Stimulated activated CD4-positive, alpha-beta T cell treated with anti-CD3 and anti-CD28 coated beads, Interleukin-15, amount 100 ng/mL, for 1 hour (primary cell): ENCODE measurements at places on chromosomes 16 and 17.

DNA sequence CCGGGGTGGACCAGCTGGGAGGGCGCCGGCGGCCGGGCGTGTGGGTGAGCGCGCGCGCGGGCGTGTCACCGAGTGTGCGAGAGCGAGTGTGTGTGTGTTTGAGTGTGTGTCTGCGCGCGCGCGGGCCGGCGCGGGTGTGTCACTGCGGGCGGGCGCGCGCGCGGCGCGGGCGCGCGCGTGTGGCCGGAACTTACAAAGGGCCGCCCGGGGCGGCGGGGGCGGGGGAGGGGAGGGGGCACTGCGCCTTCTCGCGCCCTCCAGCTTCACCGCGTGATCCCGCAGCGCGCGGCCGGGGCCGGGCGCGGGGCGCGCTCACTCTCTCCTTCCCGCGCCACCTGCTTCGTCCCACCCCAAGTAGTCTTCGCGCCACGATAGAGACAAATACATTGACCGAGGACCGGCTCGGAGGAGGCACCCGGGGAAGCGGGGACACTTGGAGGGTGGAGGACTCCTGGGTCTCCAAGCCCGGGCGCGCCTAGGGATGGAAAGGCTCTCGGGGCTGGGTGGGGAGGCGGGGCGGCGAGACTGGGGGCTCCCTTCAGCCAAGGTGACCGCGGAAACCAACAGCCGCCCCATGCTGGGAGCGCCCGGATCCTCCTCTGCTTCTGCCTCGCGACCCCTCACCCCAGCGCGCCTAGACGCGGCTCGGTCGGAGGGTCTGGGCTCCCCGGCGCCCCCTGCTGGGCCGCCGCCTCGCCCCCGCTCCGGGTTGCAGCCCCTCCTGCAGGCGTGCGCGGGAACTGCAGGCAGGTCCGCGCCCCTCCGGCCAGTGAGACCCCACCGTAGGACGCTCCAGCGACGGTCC, at the start of gene SRCIN1:
SRCIN1 (minus strand) TSS at position 112 of the 805 bp plus-strand sequence. CDS start 247 bp downstream, outside the sequence.
- peak; percentile 41 for DNase-seq

DNA sequence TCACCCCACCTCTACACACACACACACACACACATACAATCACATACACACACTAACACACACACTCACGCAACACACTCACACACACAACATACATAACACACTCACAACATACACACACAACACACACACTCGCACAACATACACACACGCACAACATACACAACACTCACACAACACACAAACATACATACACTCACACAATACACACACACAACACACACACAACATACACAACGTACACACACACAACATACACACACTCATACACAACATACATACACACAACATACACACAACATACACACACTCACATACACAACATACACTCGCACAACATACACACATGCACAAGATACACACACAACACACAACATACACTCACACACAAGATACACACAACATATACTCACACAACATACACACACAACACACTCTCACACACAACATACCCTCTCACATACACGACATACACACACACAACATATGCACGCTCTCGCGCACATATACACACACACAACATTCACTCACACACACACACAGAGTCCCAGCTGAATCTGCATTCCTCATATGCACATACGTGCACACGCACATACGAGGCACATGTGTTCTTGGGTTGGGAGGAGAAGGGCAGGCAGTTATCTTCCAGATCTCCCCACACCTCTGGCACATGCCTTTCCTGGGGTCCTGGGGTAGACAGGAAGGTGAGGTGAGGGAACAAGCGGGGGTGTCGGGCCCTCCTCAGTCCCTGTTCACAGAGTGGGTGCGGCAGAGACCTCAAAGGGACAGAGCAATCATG, 1.1 kb downstream of the ASGR2 start:
- no peak for DNase-seq

DNA sequence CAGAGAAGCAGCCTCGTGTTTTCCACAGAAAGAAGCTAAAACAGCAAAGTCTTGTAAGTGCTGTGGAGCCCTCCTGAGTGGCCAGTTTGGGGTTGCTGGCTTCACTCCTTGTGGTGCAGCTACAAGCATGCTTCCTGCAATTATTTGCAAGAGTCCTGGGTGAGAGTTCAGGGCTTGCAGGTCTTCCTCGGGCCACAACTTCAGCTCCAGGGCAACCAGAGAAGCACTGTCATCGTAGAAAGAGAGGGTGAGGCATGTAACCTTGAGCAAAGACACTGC, 37.9 kb downstream of the SHISA6 start:
- DNase-seq = no peak

DNA sequence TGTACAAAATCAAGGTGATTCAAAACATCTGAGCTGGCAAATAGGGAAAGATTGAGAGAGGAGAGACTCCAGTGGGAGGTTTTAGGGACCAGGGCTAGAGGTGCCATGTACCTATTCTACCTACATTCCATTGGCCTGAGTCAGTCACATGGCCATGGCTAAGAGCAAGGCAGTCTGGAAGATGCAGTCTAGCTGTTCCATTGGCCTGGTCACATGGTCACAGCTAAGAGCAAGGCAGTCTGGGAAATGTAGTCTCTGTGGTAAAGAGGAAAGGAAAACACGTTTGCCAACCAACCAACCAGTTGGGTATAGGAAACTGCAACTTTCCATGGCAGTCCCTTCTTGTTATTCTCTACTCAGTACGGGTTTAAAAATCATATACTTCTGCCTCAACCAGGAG, 369.1 kb downstream of the XYLT1 start:
- DNase-seq = no peak

DNA sequence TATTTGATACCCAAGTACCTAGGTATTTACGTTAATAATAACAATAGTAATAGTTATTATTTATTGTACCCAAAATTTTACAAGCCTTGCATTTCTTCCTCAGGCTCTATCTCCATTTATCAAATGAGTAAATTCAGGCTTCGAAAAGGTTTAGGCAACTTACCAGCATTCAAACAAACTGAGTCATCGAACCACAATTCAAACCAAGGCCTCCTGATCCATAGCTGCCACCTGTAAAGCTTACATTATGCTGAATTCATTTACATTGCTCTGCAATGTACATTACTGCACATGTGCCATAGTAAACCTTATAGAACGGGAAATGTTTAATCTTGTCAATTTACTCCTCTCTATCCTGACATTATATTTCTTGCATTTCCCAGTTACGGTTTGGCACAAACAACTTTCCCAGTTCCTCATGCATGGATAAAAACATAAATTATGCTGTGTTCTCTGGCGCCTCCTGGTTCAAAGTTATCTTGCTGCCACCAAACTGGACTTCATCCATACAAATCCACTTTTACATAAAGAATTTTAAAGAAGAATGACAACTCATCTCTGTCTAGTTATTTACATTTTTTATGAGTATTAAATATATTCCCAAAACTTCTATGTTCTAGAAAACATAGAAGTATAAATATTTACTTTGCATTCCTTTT, 360.6 kb upstream of the SOX9 start:
- DNase-seq = no peak

DNA sequence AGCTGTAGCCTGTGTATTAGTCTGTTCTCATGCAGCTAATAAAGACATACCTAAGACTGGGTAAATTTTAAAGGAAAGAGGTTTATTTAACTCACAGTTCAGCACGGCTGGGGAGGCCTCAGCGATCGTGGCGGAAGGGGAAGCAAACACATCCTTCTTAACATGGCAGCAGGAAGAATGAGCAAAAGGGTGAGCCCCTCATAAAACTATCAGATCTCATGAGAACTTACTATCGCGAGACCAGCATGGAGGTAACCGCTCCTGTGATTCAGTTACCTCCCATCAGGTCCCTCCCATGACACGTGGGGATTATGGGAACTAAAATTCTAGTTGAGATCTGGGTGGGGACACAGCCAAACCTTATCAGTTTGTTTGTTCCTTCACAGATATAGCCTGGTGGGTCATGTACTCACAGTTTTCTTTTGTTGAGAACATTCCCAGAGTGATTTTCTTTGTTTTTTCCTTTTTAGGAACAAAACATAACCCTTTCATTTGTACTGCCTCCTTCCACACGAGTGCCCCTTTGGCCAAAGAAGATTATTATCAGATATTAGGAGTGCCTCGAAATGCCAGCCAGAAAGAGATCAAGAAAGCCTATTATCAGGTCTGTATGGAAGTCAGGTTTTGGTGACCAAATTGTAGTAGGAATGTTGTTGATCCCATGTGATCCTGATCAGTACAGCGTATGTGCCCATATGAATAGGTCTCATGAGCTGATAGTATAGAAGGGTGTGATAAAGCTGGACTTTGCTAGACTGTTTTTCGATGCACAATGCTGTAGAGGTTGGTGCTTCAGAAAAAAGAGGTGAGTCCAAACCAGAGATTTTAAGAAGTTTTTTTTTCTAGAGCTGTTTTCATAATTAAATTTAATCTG, 8.5 kb downstream of the DNAJA3 start:
- no peak for DNase-seq

GRCh38 chr17:13638855-13639458, 37.2 kb upstream of the HS3ST3A1 start:
- DNase-seq = no peak

DNA sequence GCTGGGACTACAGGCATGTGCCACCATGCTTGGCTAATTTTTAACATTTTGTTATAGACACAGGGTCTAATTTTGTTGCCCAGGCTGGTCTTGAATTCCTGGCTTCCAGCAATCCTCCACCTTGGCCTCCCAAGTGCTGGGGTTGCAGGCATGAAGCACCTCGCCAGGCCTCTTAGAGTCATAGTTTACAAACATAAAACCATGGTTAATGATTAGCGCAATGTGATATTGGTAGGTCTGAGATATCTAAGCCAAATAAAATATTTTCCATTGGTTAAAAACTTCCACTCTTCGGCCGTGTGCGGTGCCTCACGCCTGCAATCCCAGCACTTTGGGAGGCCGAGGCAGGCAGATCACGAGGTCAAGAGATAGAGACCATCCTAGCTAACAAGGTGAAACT, 16.6 kb downstream of the TXNDC11 start:
- no peak for DNase-seq

GRCh38 chr17:3004925-3005324, 58.5 kb downstream of the OR1D5 start:
- no peak for DNase-seq

- no peak for DNase-seq
Measured at GRCh38 chr17:58264407-58265103, 16.2 kb downstream of the MPO start.

DNA sequence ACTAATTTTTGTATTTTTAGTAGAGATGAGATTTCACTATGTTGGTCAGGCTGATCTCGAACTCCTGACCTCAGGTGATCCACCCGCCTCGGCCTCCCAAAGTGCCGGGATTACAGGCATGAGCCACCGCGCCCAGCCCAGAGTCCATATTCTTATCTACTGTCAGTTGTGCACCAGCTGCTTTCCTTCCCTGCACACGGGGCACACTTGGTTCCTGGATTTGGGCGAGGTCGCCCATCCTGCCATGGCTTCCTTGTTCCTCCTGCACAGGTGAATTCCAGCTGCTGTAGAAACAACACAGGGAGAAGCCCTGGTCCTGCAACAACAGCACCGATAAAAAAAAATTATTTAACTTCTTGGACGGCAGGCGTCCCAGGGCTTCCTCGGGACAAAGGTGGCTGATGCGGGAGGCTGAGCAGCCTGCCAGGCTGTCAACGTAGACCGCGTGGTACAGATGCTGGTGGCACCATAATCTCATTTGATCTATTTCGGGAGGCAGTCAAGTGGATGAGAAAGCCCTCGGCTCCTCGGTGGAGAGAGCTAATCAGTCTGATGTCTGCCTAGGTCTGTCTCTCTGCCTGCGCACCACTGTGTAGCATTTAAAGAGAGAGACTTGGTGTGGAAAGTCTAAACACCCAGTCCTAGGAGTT, 19.1 kb downstream of the RGS9 start:
- DNase-seq = no peak

DNA sequence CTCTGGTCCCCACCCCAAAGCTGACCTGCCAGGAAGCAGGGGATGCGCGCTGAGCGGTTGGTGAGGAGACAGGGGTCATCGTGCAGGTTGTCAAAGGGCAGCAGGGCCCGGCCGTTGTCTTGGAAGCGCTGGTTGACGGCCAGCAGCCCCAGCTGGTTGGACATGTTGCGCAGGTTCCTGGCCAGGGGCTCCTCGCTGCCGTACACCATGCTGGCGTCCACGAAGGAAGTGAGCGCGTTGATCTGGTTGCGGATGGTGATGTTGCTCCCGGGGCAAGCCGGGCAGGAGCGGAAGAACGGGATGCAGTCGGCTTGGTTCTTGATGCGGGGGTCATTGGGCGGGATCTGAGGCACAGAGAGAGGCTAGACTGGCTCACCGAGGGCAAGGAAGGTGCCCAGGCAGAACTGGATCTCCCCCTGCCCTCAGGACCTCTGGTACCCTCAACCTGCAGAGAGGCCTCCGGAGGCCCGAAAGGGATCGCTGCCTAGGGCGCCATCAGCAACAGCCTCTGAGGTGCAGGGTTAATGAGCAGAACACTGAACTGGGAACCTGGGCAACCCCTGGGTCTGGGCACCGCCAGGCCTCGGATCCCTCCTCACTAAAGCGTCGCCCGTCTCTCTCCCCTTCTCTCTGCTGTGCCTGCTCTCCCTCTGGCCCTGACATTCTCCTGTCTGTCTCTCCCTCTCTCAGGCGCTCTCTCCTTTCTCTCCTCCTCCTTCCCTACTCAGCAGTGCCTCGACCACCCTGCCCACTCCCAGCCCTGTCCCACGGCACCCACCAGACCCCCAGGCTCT, 2.7 kb downstream of the MPO start:
- no peak for DNase-seq

DNA sequence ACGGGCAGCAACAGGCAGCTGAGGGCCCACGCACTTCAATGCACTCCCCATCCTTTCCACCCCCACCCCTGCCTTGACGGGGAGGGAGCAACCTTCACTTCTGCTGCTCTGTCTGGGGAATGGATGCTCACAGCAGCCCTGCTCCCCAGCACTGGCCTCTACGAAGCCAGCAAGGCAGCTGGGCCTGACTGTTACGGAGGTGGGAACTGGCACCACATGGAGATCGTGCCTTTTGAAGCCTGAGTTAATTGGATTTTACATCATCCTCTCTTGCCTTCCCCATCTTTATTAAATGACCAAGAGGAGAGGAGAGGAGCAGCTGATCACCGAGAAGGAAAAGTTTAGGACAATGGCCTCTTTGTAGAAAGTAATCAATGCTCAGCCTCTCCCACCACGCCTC, 187.0 kb upstream of the RPL38 start:
- DNase-seq = no peak

- no peak for DNase-seq
Measured at GRCh38 chr16:30769379-30770089, 7.4 kb downstream of the RNF40 start.
